ENCODE measurements at places on chromosomes 1 and 21. TPM values are rescaled to one million over a fixed set of nuclear protein-coding genes. Genes with fewer than 3 reads are reported as not detected.

The CSMD2 gene
- total RNA-seq, result 3.0 TPM

The GBP3 gene
- total RNA-seq, result 24.8 TPM

The SOX13 gene
- 11.6 TPM for total RNA-seq

The PRPF38B gene
- 17.1 TPM for total RNA-seq

The FAM110D gene
- not detected for total RNA-seq

The PRAMEF25 gene
- total RNA-seq, result not detected

The DR1 gene
- total RNA-seq, result 45.8 TPM

The CTBS gene
- 11.6 TPM for total RNA-seq

The SYPL2 gene
- 4.5 TPM for total RNA-seq

The FAM78B gene
- not detected for total RNA-seq

The SPOCD1 gene
- 62.2 TPM for total RNA-seq

The CLCA2 gene
- total RNA-seq, result 0.43 TPM

The TRNP1 gene
- total RNA-seq, result 13.2 TPM

The RXFP4 gene
- total RNA-seq, result not detected

The DMBX1 gene
- not detected for total RNA-seq

The LMOD1 gene
- 50.1 TPM for total RNA-seq

The TEX38 gene
- not detected for total RNA-seq

The SEMA6C gene
- 0.86 TPM for total RNA-seq

The DISP3 gene
- not detected for total RNA-seq

The CFAP107 gene
- not detected for total RNA-seq

The TMEM79 gene
- total RNA-seq, result 1.3 TPM

The AMY1B gene
- total RNA-seq, result not detected
